Natural killer cell (primary cell): ENCODE measurements at places on chromosomes 16 and 17.

DNA sequence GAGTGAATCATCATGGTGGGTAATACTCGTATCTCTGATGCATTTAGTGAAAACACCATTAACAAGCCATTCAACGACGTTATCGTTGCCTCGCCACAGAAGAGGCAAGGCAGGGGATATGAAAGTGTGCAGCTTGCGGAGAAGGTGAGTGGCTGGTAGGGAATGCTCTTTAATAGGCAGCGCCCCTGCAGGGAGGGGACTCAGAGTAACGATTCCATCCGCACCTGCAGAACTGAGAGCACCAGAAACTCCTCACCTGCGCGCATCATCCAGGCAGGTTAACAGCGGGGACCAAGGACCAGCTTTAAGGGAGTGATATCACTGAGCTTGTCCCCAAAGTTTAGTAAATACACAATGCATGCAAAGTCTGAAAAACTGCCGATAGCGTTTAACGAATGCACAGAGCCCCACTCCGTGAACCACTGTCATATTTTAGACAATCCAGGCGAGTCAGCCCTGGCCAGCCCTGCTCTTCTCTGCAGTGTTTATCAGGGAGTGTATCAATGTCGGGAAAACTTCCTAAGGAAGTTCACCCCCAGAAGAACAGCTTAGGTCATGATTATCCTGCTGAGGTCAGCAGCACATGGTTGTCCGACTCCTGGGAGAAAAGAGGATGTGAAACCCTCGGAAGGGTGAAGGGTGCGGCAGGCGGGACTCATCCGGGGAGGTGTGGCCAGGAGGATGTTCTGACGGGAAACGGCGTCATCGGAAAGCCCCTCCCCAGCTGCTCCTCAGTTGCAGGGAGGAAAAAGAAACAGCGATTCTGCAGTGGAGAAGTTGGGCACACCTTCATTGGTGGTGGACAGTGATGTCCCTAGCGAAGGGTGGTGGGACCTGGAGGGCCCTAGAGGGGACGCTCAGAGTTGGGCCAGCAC, 68.5 kb upstream of the DNAH17 start:
- no peak overlapping the region for H3K27ac ChIP-seq
- H3K27me3 ChIP-seq: no peaks in the 10 kb centered on the region
- DNase-seq: no peak
- no peak overlapping the region for H3K4me3 ChIP-seq
- no peaks in the 10 kb centered on the region for H3K36me3 ChIP-seq

DNA sequence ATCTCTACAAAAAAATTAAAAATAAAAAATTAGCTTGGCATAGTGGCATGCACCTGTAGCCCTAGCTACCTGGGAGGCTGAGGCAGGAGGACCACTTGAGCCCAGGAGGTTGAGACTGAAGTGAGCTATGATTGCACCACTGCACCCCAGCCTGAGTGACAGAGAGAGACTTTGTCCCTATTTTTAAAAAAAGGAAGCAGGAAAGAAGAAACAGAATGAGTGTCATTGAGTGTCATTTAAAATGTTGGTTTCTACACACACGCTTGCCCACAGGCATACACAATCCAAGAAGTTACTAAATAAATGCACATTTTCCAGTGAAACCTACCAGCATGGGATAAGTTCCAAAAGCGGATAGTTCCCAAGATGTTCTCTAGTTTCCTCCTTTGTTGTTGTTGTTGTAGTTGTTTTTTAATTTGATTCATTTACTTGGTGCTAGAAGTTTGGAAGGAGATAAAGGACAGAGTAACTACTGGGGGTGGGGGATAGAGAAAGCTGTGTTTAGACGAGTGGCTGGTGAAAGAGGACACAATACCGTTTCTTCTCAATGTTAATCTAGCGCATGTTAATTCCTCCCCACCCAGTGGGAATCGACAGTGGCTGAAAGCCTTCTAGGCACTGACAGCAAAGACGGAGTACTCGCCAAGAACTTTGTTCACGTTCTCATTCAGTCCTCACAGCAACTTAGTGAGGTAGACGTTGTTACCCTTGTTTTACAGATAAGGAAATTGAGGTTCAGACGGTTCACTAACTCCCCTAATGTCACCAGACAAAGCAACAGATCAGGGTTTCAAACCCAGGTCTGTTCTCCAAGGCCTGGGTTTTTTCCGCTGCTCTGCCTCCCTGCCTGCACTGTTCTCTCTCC, 17.3 kb downstream of the MRPS23 start:
- peaks cover 6% of the 10 kb centered on the region for H3K36me3 ChIP-seq
- H3K27ac ChIP-seq: no peak overlapping the region
- H3K27me3 ChIP-seq: no peaks in the 10 kb centered on the region
- H3K4me1 ChIP-seq: peaks cover 7% of the 10 kb centered on the region
- DNase-seq: no peak
- H3K4me3 ChIP-seq: no peak overlapping the region

GRCh38 chr17:40873255-40873654, 6.2 kb upstream of the KRT12 start:
- H3K4me1 ChIP-seq: no peaks in the 10 kb centered on the region
- H3K27me3 ChIP-seq: peaks cover 9% of the 10 kb centered on the region
- no peak overlapping the region for H3K27ac ChIP-seq
- H3K4me3 ChIP-seq: no peak overlapping the region
- no peak for DNase-seq

DNA sequence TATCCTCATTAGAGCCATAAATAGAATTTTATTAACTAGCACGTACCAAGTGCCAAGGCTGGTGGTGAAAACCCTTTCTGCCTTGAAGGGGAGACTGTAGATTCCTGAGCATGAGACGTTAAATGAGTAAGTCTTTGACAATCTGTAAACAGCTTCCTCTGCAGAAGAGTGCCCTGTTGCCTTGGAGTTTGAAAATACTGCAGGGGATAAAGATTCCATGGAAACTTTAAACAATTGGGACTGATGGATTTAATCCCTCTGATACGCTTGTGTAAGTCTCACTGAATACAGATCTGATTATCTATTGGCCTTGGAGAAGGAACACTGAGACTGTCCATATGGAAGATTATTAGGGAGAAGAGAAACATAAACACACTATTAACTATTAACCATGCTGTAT, 1053.4 kb upstream of the RBFOX1 start:
- H3K27ac ChIP-seq: no peak overlapping the region
- H3K4me1 ChIP-seq: no peaks in the 10 kb centered on the region
- no peaks in the 10 kb centered on the region for H3K36me3 ChIP-seq
- no peak for DNase-seq

DNA sequence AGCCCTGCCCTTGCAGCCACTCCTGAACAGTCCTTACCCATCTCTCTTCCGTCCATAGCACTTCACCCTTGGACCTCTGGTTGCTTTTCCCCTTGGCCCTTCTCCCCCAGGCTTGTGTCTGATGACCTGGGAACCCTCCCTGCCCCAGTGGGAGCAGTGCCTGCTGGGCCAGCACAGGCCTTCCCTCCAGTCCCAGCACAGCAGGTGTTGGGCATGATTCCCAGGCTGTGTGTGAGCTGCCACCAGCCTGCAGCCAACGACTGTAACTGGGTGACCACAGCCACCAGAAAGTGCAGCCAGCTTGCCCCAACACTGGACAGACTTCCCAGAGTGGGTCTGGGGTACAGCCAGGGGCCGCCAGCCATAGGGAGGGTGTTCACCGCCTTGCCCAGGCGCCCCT, 30.0 kb downstream of the CRAMP1 start:
- no peak overlapping the region for H3K27ac ChIP-seq
- H3K4me3 ChIP-seq: no peak overlapping the region
- peaks cover 52% of the 10 kb centered on the region for H3K4me1 ChIP-seq
- peaks cover 43% of the 10 kb centered on the region for H3K36me3 ChIP-seq

DNA sequence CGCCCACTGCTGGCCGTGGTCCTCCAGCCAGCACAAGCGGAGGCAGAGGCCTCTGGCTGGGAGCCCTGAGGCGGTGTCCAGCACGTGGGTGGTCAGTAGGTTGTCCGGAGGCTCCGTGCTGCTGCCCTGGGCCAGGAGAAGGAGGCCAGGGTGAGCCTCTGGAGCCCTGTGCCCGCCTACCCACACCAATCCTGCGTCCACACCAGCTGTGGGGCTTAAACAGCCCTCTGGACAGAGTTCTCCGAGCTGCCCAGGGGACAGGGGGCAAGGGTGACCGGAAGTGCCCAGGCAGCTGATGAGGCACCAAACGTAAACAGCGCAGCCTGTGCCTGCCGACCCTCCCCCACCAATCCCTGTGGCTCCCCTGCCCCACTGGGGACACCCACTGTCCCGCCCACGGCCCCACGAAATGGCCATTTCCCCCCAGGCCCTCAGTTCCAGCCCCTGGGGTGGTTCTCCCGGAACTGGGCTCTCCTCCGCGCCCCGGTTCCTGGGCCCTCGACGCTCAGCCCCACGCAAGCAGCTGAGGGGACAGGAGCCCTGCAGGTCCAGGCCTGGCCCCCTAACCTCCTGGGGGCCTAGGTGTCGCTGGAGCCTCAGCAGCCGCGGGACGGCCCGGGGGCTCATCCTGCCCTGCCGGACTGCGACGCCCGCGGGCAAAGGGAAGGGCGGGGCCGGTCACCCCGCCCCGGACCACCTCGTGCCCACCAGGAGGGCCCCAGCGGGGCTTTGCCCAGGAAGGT, 27.9 kb upstream of the DBNDD1 start:
- H3K27ac ChIP-seq: no peak overlapping the region
- H3K27me3 ChIP-seq: peaks cover 14% of the 10 kb centered on the region
- DNase-seq: no peak
- H3K4me3 ChIP-seq: peak overlapping the region; percentile 22
- H3K4me1 ChIP-seq: peaks cover 15% of the 10 kb centered on the region
- no peaks in the 10 kb centered on the region for H3K36me3 ChIP-seq

DNA sequence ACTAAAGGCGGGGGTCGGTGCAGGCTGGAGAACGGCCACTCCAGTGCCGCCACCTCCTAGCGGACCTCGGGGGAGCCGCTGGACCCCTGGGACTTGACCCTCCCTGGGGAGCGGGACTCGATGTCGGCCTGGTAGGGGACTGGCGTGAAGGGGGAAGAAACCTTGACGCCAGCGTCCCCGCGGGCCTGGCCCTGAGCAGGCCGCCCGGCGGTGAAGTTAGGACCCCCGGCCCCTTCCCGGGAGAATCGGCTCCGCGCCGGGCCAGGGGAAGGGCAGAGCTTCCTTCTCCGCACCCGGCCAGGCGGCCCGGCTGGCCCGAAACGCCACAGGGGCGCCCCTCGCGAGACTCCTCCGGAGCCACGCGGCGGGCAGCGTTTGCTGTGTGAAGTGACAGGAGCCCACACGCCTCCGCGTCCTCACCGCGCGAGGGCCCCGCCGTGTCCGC, 389 bp downstream of the DUS1L start:
- H3K4me1 ChIP-seq: peaks cover 30% of the 10 kb centered on the region
- H3K27me3 ChIP-seq: no peaks in the 10 kb centered on the region
- H3K4me3 ChIP-seq: peak overlapping the region; percentile 63
- no peak for DNase-seq
- H3K27ac ChIP-seq: peak overlapping the region; percentile 58

GRCh38 chr17:28735242-28735722, 6.7 kb downstream of the NEK8 start:
- H3K4me1 ChIP-seq: peaks cover 24% of the 10 kb centered on the region
- no peaks in the 10 kb centered on the region for H3K27me3 ChIP-seq
- H3K4me3 ChIP-seq: no peak overlapping the region
- no peaks in the 10 kb centered on the region for H3K36me3 ChIP-seq

- no peak overlapping the region for H3K27ac ChIP-seq
- no peaks in the 10 kb centered on the region for H3K36me3 ChIP-seq
Observed at GRCh38 chr16:81403601-81404391, 40.8 kb upstream of the CMIP start.

DNA sequence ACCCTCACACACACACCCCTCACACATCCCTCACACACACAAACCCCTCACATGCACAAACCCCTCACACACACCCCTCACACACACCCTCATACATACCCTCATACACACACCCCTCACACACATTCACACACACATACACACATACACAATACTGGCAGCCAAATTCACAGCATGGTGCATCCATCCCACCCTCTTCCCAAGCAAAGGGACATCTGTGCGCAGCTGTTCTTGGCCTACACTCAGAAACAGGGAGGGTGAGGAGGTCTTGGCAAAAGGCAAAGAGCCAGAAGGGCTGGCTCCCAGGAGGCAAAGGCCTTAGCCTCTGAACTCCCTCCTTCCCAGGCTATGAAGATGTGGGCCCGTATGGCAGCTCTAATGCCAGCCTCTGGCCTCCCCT, 23.4 kb downstream of the C17orf67 start:
- H3K27me3 ChIP-seq: no peaks in the 10 kb centered on the region
- H3K27ac ChIP-seq: no peak overlapping the region
- no peaks in the 10 kb centered on the region for H3K36me3 ChIP-seq
- no peak overlapping the region for H3K4me3 ChIP-seq

GRCh38 chr16:85168732-85169256, 56.5 kb upstream of the CIBAR2 start:
- H3K4me1 ChIP-seq: no peaks in the 10 kb centered on the region
- peaks cover 20% of the 10 kb centered on the region for H3K27me3 ChIP-seq
- no peaks in the 10 kb centered on the region for H3K36me3 ChIP-seq
- no peak for DNase-seq
- H3K27ac ChIP-seq: no peak overlapping the region
- no peak overlapping the region for H3K4me3 ChIP-seq

- no peaks in the 10 kb centered on the region for H3K36me3 ChIP-seq
- H3K27ac ChIP-seq: no peak overlapping the region
- H3K27me3 ChIP-seq: peaks cover 4% of the 10 kb centered on the region
Observed at GRCh38 chr17:8345052-8345690, 5.5 kb downstream of the ODF4 start.

DNA sequence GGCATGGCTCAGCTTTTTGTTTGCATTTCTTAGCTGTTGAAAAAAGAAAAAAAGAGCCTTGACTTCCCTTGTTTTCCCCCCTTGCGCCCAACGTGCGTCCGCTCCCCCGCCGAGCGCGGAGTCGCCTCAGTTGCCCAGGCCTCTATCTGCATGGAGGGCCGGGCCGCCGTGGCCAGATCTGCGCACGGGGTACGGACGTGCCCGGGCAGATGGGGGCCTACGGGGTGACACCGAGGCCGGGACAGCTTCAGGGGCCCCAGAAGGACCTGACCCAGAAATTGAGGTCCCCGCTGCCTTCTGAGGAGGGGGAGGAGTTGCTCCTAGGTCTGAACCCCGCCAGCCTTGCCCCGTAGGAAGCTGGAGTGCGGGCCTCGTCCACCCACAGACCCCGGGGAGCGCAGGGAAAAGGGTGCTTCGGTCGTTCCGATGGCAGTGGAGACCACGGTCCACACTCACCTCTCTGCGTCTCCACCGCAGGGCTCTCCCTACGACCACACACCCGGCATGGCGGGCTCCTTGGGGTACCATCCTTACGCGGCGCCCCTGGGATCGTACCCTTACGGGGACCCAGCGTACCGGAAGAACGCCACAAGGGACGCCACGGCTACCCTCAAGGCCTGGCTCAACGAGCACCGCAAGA, 1.5 kb downstream of the IRX5 start:
- no peaks in the 10 kb centered on the region for H3K36me3 ChIP-seq
- H3K27ac ChIP-seq: no peak overlapping the region
- DNase-seq: peak; percentile 3
- H3K4me1 ChIP-seq: peaks cover 42% of the 10 kb centered on the region
- no peak overlapping the region for H3K4me3 ChIP-seq

- no peak overlapping the region for H3K27ac ChIP-seq
- no peaks in the 10 kb centered on the region for H3K36me3 ChIP-seq
- H3K4me3 ChIP-seq: no peak overlapping the region
- H3K4me1 ChIP-seq: no peaks in the 10 kb centered on the region
- no peak for DNase-seq
- no peaks in the 10 kb centered on the region for H3K27me3 ChIP-seq
Observed at GRCh38 chr16:79005096-79005495, 595.4 kb downstream of the MAF start.

GRCh38 chr17:65567566-65567965, 6.1 kb upstream of the AXIN2 start:
- H3K4me1 ChIP-seq: no peaks in the 10 kb centered on the region
- no peaks in the 10 kb centered on the region for H3K27me3 ChIP-seq
- no peak overlapping the region for H3K4me3 ChIP-seq
- no peak for DNase-seq

GRCh38 chr17:13002761-13003453, 14.9 kb downstream of the ELAC2 start:
- no peaks in the 10 kb centered on the region for H3K4me1 ChIP-seq
- no peak overlapping the region for H3K27ac ChIP-seq
- no peak overlapping the region for H3K4me3 ChIP-seq
